CD4-positive, alpha-beta T cell (primary cell): ENCODE measurements at places on chromosomes 5 and 9.

GRCh38 chr5:6365977-6366590 is 12.3 kb downstream of the MED10 start:
- no peak for DNase-seq

GRCh38 chr9:10843151-10843550 is 230.3 kb upstream of the PTPRD start:
- no peak for DNase-seq

GRCh38 chr9:72365525-72366256 is 683 bp upstream of the ZFAND5 start:
- peak; percentile 42 for DNase-seq

- no peak for DNase-seq
Observed at GRCh38 chr5:31433229-31433628, 98.7 kb downstream of the DROSHA start.
